Activated naive CD4-positive, alpha-beta T cell treated with anti-CD3 and anti-CD28 coated beads, Interleukin-2, amount 10 ng/mL, durations not matched to agents 7 days and 5 days (primary cell): ENCODE measurements at places on chromosomes 16 and 17.

DNA sequence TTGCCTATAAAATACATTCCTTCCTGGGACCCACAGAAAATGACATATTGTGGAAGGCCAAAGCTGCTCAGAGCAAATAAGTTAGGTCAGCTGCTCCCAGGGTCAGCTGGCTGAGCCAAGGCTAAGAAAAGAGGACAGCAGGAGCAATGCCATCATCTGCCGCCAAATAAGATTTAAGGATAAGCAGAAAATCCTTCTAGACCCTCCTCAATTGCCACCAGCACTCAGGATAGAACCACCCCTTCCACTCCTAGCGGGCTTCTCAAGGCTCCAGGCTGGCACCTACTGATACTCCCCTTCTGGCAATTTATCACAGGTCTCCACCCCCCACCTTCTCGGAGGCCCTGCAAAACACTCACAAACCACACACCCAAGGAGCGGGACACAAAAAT, 22.9 kb downstream of the MBTPS1 start:
- no peak for DNase-seq

DNA sequence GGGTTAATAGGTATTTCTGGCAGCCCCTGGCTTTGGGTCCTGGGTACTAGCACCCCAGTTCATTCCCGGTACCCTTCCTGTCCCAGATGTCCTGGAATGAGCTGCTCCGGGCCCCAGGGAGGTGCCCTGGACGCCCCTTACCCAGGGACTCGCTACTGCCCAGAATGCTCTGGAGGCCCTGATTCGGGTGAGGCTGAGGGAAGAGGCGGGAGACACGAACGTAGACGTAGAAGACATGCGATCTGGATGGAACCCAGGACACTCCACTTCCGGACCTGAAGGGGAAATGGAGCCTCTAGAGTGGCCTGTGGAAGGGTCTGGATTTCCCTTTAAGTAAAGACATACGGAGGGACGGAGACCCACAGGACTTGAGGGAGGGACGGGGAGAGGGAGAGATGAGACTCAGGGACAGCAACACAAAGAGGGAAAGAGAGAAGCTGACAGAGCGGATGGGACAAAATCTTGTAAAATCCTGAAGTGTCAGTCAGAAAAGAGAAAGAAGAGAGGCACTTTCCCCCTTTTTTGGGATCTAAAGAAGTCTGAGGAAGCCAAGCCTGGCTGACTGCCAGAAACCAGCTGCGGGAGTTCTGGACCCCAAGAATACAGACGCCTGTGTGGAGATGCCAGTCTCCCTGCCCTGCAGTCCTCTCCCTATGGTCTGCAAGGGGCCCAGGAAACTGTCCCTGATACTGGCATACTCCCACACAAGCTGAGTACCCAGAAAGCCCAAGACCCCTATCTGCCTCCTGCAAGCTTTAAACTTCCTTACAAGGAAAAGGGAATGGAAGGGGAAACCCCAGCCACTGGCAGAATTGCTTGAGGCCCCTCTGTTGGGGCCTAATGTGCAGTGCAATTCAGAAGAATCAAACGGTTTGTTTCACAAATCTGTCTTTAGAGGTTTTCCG, 1.0 kb upstream of the HOXB13 start:
- no peak for DNase-seq

DNA sequence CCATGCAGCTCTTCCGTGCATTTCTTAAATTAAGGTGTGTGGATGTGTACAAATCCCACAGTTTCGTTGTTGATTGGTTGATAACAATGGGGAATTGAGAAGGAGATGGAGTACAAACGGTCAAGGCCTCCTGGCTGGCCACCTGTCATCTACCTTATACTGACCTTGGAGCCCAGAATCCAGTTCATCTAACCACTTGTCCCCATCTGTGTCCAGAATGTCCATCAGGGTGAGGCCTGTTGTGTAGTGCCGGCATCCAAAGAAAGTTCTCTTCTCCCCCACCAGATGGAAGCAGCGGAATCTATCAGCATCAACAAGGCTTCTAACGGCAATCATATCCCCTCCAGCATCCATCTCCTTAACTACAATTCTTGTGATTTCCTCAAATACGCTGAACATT, 1.5 kb downstream of the GSDMB start:
- DNase-seq: no peak

DNA sequence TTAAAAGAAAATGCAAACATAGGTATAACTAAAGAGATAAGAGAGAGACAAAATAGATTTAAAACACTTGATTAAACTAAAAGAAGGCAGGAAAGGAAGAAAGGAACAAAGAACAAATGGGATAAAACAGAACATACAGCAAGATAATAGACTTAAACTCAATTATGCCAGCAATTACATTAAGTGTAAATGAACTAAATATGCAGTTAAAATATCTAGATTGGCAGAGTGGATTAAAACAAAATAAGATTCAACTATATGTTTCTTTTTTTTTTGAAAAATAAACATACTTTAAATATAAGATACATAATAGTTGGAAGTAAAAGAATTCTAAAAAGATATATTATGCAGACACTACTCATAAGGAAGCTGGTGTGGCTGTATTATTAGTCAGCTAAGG, 9.7 kb upstream of the CFAP20 start:
- DNase-seq: no peak

GRCh38 chr17:39598047-39598481, 9.7 kb downstream of the NEUROD2 start:
- DNase-seq: no peak
